ENCODE measurements at places on chromosomes 7 and 10.

- DNase-seq = no peak
Measured at GRCh38 chr7:50822110-50822509, 39.4 kb upstream of the GRB10 start.

DNA sequence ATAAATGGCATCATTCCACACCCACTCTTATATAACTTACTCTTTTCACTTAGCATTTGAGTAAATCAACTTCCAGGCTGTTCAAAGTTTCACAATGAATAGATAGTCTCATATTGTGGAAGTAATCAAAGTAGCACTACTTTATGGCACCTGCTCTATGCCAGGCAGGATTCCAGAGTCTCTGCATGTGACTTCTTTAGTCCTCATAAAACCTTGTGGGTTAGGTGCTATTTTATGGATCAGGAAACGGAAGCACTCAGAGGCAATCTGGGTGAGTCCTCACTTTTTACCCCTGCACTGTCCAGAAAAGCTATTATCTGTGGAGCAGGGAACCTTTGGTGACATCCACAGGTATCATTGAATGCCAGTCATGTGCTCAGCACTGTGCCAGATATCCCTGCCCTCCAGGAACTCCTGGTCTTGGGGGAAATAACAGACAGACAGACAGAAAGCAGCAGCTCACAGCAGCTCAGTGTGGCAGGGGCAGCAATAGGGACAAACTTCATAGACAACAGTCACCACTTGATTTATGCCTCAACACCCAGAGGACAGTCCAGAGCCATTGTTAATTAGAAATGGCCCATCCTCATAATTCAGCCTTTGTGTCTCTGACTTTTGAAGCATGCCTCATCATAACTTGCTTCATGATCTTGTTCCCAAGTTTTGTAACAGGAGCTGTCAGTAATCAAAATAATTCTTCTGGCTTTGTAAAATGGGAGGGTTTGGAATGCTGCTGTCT lies 160.6 kb downstream of the SEC23IP start:
- no peak for DNase-seq

DNA sequence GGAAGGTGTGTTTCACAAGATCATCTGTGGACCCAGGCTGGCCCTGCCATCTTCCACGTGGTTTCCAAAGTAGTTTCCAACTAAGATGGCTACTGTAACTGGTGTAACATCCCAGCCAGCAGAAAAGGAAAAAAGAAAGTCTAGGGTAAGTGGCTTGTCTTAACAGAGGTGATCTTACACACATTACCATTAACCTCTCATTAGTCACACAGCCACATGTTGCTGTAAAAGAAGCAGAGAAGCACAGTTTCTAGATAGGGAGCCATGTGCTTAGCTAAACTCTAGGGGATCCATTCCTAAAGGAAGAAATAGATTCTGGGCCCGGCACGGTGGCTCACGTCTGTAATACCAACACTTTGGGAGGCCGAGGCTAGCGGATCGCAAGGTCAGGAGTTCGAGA lies 54.3 kb downstream of the ZNF438 start:
- no peak for DNase-seq

DNA sequence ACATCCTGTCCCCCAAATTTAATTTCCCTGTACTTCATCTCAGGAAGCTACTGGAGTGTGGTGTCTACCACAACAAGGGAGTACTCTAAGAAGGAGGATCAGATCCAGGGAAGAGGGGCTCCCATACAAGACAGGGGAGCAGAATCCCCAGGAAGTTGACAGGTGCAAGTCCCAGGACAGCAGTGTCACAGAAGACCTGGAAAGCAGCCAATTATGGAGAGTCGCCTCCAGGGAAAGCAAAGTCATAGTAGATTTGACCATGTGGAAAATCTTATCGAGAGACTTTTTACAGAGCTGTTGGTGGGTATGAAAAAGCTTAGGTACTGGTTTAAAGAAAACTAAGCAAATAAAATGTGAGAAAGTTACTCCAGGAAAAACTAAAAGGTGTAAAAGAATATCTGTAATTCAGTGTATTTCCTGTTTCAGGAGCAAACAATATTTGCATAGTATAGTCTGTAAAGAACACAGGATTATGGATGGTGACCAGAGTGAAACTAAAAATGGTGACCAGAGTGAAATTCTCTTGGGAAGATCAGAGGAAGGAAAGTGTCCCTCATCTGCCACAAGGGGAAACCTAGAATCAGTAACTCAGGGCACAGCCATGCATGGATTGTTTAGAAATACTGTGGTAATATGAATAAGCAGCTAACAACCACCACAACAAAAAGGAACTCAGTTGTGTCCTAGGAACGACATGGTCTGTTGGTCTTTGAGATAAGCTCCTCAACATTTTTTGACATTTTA lies 44.5 kb downstream of the LANCL2 start:
- no peak for DNase-seq

DNA sequence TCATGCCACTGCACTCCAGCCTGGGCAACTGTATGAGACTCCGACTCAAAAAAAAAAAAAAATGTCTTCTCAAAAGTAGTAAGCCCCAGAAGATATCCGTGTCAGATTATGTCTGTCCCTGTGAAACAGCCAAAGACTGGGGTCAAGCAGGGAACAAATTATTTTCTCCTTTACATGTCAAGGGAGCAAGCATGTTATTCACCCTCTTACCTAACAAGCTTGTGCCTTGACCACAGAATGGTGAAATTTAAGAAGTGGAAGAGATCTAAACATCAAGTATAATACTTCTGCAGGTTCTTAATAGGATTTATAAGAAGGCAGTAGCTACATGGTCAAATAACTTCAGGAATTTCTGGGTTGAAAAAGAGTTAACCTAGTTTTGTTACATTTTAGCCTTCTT lies 187.9 kb downstream of the ZNF365 start:
- no peak for DNase-seq

GRCh38 chr7:1678571-1679325 lies 8.7 kb downstream of the ELFN1 start:
- DNase-seq = no peak

GRCh38 chr7:22444181-22444971 lies 55.6 kb downstream of the STEAP1B start:
- no peak for DNase-seq

DNA sequence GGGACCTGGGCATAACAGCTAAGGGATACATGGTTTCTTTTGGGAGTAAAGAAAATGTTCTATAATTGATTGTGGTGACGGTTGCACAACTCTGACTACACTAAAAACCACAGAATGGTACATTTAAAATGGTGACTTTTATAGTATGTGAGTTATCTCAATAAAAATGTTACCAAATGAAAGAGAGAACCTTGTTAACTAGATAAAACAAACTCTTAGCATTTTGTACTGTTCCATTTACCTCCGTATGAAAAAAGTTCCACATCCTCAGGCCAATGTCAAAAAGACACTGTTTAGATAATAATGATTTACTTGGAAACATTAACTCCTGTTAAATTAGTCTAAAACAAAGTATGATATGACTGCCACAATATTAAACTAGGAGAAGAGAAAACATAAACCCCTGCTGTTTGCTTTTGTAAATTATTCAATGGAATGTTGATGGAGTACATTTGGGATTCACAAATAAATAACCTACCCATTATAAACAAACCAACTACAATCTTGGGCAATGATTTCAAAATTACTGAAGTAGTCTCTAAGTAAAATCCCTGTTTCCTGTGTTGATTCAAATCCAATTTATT lies 60.7 kb downstream of the SMURF1 start:
- no peak for DNase-seq

DNA sequence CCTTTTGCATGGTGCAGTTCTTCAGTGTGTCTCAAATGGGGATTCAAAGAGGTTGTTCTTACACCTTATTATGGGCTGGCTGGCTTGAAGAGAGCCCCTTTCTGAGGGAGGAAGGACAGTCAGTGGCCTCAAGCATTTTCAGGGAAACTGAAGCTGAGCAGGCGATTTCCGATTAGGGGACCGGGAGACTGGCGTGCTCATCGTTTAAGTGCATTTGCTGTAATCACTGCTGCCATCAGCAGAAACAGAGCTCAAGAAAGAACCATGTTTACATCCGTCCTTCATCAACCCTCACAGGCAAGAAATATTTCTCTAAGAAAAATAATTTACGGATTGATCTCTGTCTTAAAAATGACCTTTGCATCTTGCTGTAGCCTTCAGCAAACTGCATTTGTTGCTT lies 32.2 kb downstream of the DNAJB6 start:
- DNase-seq = no peak

GRCh38 chr7:83836028-83836427 lies 187.1 kb upstream of the SEMA3E start:
- DNase-seq = no peak

DNA sequence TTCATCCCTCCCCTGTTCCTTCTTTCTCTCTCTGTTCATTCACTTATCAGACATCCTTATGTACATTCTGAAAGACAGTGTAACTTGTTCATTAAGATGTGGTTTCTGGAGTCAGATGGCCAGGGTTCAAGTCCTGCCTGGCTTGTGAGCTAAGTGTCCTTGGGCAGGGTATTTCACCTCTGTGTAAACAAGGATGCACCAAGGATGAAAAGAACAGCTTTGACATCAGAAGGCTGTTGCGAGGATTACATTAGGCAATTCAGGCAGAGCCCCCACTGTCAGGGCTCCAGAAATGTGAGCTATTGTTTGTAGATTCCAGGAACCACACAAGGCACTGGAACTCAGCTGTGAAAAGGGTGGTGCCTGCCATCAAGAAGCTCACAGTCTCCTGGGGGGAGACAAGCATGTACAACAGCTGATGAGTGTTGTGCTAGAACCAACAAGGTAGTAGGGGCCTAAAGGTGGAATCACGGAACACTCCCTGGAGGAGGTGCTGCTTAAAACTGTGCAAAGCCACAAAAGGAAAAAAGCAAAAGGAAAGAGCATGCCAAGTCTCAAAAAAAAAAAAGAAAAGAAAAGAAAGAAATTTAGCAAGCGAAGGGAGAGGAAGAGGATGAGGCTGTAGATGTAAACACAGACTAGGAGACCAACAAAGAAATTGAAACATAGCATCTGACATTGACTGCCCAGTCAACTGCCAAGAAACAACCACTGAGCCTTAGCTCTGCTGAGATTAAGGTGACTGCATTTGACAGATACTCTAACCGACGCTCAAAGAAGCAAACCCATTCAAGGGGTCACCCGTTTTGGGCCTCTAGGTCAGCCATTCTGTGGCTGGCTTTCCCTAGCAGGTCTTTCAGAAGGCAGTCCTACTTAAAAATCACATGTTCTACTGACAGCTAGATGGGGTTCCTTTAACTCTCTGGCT lies 12.5 kb downstream of the PDLIM1 start:
- DNase-seq = no peak

DNA sequence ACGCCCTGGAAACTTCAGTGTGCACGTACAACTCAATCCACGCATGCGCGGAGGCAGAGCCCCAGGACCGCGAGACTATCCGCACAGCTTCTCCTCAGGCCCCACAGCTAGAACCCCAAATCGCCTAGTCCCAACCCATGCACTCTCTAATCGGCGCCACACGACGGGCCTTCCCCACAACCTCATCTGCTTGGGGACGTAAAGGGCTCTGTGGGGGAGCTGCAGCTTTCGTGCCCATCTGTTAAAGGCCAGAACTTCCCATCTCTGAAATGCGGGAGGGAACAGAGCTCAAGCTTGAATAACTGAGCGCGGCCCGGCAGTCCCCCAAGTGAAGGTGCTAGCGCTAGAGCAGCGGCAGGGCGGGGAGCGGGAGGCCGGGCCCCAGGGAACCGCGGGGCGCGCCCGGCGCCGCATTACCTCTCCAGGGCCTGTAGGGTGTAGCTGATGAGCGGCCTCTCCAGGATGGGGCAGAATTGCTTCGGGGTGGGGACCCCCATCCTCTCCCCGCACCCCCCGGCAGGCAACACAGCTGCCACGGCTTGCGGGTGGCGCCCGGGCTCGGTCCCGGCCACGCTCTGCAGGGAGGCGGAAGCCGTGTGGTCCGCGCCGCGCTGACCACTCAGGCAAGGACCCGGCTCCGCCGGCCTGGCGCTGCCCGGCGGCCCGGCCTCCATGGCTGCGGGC lies 547 bp downstream of the CRPPA start:
- peak; percentile 74 for DNase-seq

DNA sequence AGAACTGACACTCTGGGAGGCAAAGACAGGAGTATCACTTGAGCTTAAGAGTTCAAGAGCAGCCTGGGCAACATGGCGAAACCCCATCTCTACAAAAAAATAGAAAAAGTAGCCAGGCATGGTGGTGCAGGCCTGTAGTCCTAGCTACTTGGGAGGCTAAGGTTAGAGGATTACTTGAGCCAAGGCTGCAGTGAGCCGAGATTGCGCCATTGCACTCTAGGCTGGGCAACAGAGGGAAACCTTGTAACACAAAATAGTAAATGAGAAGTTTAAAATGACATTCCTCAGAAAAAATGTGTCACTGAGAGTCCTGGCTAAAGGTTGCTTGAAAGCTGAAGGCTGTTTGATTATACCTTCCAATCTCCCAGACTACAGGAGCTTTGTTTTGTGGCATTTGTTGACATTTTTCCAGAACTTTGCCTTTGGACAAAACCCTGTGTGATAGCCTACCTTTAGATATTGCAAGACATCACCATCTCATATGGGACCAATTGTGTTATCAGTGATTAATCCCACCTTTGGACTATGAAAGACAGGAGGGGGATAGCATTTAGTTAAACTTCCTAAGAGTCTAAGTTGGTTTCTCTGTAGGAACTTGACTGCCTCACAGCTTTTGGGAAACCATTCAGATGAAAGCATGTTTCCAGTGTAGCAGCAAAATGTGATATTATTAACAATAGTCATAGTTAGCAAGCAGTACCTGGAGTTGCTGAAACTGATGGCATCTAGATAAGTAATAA lies 5.3 kb downstream of the TNKS2 start:
- no peak for DNase-seq

- DNase-seq = no peak
Measured at GRCh38 chr10:77909749-77910375, 16.7 kb downstream of the DLG5 start.

GRCh38 chr7:41438705-41439514 lies 264.0 kb downstream of the INHBA start:
- no peak for DNase-seq

DNA sequence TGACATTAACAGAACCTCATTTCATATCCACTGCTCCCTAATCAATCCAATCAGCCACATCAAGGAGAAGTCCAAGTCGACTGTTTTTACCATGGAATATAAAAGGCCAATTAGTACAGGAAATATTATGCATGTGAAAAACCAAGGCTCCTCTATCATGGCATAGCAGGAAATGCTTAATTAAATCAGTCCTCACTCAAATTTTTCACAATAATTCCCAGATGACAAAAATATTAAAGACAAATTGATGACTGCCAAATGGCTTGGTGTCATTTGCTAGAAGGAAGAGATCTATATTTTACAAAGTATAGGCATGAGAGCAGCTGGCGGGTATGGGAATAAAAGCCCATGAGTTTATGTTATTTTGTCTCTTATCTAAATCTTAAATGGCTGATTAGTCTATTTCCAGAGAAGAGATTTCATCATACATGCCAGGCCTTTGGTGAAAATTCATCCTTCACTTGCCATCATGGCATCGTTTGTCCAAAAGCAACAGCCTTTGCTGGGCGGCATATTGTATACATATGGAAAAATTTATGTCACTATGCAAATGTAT lies 219.6 kb downstream of the DGKB start:
- DNase-seq = no peak

- DNase-seq = peak; percentile 95
Measured at GRCh38 chr7:105304040-105304895, 84.5 kb downstream of the SRPK2 start.
